Activated CD4-positive, alpha-beta T cell treated with anti-CD3 and anti-CD28 coated beads, Interleukin-2, amount 50 U/mL, for 24 hours (primary cell): ENCODE measurements at places on chromosomes 2 and 18.

- DNase-seq, result no peak
These were observed 169.4 kb downstream of the RTP5 start for GRCh38 chr2:242038928-242039341.

DNA sequence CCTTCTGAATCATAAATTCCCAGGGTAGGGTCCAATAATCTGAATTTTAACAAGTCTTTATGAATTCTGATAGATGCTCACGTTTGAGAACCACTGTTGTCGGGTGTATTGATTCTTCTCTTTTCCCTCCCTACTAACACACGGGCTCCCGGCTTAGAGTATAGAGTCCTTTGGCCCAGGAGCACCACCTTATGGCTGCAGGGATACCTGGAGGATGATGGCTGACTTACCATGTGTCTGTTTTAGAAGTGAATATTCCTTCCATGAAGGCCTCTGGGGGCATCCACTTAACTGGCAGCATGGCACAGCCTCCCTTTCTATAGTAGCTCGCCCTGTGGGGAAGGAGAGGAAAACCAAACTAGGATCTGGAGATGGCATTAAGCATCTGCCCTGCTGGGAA is 91.7 kb downstream of the CLIP4 start:
- DNase-seq, result no peak

DNA sequence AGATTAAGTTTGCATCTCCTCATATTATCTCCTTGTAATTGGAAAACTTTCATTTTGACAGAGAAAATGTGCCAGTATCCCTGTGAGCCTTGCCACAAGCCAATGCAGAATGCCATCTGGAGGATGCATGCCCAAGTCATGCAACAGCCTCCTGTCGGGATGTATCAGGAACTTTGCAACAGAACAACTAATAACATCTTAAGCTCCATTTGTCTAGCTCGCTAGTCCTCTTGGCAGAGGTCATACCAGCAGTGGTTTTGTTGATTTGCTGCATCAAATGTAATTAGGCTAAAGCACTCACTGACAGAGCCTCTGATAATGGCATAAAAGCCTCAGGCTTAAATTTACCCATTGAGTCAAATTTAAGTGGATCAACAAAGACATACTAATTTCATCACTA is 125.8 kb downstream of the UBE2E3 start:
- DNase-seq, result no peak

DNA sequence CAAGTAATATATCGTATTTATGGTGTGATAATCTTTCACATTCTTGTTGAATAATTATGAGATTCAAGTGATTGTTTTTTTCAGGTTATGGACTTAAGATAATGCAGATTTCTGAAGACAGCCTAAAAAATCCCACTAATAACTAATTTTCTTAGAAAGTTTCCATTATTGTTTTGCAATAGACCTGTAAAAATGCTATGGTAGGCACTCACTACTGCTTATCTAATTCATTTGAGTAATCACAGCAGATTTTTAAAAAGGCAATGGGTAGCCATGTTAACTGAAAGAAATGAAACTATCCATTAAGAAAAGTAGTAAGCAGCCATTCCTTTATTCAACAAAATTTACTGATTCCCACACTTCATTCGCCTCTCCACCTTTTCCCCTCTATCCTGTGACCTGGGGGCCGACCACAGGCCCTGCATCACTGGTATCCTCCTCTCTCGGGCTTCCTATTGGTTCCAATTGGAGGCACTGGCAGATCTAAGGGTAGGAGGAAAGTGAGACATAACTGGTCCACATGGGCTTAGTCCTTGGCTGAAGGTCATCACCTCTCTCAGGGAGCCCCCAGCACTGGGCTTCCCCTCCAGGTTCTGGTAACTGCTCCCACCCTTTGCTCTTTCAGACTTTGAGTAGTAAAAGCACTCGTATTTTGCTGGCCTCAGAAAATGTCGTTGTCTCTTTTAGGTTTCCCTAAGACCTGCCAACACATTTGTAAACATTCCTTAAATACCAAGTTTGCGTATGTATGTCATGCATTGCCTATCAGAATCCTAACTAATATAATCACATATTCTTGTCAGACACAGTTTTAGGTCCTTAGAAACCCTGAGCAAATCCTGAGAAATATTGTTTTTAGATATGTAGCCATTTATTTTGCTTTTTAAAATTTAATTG is 18.5 kb downstream of the RBMS1 start:
- no peak for DNase-seq

GRCh38 chr18:5964996-5965395 is 69.7 kb upstream of the TMEM200C start:
- no peak for DNase-seq

GRCh38 chr2:43006834-43007543 is 214.6 kb upstream of the HAAO start:
- DNase-seq, result no peak

- DNase-seq, result no peak
These were observed 3.1 kb upstream of the ZEB2 start for GRCh38 chr2:144522897-144523595.

GRCh38 chr2:210795506-210795905 is 239.1 kb downstream of the CPS1 start:
- no peak for DNase-seq

DNA sequence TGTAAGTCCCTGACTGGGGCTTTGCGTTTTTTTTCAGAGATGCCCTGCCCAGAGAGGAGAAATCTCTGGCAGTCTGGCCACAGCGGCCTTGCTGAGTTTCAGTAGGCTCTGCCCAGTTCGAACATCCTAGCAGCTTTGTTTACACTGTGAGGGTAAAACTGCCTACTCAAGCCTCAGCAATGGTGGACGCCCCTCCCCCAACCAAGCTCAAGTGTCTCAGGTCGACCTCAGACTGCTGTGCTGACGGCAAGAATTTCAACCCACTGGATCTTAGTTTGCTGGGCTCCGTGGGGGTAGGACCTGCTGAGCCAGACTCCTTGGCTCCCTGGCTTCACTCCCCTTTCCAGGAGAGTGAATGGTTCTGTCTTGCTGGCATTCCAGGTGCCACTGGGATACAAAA is 31.7 kb downstream of the L3MBTL4 start:
- DNase-seq, result no peak

DNA sequence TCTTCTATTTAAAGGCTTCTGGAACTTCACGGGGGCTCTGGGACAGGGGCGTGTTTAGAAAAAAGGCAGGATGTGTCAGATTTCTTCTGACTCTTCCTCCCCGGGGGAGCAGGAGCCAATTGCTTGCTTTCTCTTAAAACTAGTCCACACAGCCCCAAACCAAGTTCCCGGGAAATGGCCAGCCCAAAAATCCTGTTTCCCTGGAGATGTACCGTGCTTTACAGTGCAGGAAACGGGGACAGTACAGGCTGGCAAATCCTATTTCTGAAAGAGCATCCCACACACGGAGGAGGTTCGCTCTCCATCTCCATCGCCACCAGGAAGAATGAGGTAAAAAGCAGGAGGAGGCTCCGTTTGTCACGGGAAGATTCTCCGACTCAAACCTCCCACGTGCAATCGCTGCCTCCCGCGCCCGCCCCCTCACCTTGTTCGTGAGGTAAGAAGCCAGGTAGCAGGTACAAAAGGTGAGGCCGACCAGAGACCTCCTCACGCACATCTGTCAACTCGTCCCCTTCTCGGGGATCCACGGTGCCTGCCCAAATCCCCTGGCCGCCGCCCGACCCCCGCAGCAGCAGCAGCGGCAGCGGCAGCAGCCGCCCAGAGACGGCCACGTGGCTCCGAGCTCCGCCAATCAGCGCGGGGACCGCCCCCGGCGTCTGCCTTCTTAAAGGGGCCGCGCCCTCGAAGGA is 15.6 kb upstream of the RIOK3 start:
- peak; percentile 70 for DNase-seq

DNA sequence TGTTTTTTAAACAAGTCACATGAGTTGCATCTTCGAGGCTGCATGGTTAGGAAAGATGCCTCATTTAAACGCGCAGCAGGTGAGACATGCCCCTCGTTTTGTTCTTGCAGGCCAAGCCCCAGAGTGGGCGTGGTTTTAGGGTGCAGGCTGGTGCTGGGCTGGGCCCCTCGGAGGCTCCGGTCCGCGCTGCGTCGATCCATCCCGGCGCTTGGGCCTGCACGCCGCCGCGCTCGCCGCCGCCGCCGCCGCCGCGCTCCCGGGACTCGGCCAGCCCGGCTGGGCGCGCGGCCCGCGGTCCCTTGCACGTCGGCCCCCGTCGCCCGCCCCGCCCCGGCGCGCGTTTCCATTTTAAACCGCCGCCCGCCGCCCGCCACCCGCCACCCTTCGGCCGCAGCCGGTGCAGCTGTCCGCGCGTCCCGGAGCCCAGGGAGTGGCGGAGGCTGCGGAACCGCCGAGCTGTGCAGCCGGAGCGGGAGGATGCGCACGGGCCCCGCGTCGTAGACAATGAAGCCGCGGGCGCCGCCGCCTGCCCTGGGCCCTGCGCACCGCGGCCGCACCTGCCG is 175.5 kb downstream of the AGAP1 start:
- DNase-seq, result no peak

DNA sequence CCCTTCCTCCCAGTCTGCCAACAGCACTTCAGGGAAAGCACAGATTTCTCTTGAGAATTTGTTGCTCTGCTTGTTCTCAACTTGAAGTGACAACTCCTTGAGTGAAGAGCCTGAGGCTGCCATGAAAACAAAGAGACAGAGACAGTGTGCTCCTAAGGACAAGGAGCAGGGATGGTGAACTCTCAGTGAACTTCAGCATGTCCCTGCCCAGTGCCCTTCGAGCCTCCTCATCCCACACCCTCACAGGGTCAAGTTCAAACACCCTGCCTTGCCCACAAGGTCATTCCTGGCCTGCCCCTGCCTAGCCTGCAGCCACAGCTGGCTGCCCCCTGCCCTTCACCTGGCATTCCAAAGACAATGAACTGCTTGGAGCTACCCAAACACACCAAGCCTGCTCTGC is 343.5 kb upstream of the KLHL29 start:
- no peak for DNase-seq

- no peak for DNase-seq
These were observed 58.8 kb downstream of the BAZ2B start for GRCh38 chr2:159557437-159558034.

DNA sequence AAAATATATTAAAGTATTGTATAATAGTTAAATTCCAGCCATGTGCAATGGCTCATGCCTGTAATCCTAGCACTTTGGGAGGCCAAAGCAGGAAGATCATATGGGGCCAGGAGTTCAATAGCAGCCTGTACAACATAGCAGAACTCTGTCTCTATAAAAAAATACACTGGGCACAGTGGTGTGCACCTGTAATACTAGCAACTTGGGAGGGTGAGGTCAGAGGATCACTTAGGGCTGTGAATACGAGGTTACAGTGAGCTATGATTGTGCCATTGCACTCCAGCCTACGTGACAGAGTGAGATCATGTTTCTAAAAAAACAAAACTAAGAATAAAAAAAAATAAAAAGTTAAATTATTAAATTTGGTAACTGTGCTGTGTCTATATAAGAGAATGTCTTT is 36.1 kb downstream of the ZRANB3 start:
- DNase-seq, result no peak

DNA sequence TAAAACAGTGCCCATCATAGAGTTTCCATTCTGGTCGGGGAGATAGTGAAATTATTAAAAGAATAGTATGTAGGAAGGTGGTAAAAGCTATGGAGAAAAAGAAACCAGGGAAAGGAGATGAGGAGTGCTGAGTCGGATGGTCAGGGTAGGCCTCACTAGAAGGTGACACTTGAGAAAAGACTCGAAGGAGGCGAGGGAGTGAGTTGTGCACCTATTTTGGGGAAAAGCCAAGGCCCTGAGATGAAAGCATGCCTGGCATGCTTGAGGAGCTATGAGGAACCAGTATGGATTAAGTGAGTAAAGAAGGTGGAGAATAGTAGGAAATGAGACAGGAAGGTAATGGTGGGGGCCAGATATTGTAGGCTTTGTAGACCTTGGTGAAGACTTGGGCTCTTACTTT is 7.3 kb upstream of the TTLL4 start:
- no peak for DNase-seq

DNA sequence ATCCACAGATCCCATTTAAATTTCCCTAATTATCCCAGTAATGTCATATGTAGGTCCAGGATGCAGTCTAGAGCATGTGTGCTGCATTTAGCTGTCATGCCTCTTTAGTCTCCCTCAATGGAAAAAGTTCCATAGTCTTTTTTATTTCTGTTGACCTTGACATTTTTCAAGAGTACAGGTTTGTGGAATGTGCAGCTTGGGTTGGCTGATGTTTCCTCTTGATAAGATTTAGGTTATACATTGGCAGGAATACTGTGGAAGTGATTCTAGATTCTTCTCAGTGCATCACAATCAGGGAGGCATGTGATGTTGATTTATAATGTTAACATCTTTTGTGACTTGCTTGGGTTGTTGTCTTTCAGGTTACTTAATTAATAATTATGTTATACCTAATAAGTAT is 42.5 kb downstream of the PPM1B start:
- no peak for DNase-seq

DNA sequence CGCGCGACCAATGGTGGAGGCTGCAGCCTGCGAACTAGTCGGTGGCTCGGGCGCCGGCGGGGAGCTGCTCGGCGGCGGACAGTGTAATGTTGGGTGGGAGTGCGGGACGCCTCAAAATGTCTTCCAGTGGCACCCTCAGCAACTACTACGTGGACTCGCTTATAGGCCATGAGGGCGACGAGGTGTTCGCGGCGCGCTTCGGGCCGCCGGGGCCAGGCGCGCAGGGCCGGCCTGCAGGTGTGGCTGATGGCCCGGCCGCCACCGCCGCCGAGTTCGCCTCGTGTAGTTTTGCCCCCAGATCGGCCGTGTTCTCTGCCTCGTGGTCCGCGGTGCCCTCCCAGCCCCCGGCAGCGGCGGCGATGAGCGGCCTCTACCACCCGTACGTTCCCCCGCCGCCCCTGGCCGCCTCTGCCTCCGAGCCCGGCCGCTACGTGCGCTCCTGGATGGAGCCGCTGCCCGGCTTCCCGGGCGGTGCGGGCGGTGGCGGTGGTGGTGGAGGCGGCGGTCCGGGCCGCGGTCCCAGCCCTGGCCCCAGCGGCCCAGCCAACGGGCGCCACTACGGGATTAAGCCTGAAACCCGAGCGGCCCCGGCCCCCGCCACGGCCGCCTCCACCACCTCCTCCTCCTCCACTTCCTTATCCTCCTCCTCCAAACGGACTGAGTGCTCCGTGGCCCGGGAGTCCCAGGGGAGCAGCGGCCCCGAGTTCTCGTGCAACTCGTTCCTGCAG is at the start of gene HOXD9:
TSS of gene HOXD9 (plus strand) at position 37 of the 728 bp plus-strand sequence. CDS start at position 87, 50 bp downstream.
- no peak for DNase-seq

DNA sequence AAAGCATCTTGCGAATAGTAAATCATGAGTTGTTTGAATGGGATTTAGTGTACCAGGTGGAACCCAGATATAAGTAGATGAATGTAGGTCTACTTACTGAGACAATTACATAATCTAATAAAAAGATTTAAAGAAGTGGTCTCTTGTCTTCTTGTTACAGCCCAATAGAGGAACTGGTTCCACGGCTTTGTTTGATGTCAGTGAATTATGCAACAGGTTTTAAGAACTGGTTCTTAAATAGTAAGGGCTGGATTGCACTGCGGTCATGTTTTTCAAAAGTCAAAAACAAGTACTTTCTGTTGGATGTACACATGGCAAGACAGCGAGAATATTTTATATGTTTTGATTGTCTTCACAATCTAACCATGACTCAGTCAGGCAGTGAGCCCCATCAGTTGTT is 15.4 kb upstream of the SLC9A2 start:
- DNase-seq, result no peak

GRCh38 chr2:19371996-19372582 is 13.7 kb upstream of the OSR1 start:
- DNase-seq, result no peak
